Stomach (tissue), 19 donors: ENCODE measurements at places on chromosomes 5 and 9. TPM values are rescaled to one million over a fixed set of nuclear protein-coding genes. Genes with fewer than 3 reads are reported as not detected.

DNA sequence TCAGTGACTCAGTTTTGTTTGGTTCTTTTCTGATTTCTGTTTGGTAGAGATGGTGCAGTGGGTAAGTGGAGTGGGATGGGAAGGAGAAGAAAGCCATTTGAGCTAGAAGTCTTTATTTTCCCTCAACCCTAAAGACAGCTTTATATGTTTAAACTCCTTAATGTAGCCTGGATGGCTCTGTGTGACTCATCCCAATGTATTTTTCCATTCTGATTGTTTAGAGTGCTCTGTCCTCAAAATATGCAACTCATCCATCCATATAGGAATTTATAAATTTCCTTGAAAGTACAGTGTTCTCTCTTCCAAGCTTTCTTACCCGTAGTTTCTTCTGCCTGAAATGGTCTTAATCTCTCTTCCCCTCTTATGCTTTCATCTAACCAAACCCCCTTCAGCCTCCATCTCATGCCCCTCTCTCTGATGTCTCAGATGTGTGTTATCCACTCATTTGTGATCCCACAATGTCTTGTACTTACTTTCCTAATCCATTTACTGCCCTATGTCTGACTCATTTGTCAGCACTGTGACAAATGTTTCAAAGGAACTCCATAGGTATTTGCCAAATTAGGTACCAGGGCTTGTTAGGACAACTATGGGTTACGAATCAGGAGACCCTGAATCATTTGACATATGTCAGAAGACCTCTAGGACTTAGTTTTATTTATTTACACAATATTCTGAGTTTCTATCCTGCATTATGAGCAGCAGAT, 217.5 kb upstream of the SGCD start:
- no peaks in the 10 kb centered on the region for H3K36me3 ChIP-seq
- no peak for DNase-seq
- no peaks in the 10 kb centered on the region for H3K4me1 ChIP-seq
- H3K27ac ChIP-seq: no peak overlapping the region

- H3K36me3 ChIP-seq: no peaks in the 10 kb centered on the region
- peak overlapping the region; percentile 67 for H3K27ac ChIP-seq
- H3K4me3 ChIP-seq: no peak overlapping the region
- H3K4me1 ChIP-seq: peaks cover 6% of the 10 kb centered on the region
- DNase-seq: peak; percentile 39
Measured at GRCh38 chr9:107389617-107390071, 99.9 kb downstream of the KLF4 start.

DNA sequence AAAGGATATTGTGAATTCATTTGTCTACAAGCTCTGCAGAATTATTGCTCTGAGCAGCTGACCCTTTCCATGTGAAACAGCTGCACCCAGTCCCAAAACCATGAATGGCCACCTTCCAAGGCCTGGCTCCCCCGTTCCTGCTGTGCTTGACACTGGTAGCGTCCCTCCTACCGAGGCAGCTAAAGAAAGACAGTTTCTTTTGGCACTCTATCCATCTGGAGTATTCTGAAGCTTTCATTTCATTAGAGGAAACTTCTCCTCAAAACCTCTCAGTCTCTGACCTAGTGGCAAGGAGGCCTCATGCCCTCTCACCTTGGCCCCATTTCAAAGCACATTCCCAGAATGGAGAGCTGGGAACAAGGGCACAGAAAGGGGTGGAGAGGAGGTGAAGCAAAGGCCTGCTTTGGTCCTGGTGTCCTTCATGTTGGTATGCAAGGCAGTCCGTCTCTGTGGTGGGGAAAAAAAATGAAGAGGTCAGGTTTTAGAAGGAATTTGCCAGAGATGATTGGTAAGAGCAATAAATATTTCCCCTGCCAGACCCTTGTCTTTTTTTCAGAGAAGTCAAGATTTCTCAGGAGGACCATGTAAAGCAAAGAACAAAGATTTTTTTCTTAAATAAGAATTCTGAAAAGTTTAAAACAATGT, 232.0 kb downstream of the RFK start:
- peak overlapping the region; percentile 32 for H3K27ac ChIP-seq
- H3K4me3 ChIP-seq: no peak overlapping the region
- H3K27me3 ChIP-seq: no peaks in the 10 kb centered on the region
- peaks cover 5% of the 10 kb centered on the region for H3K36me3 ChIP-seq
- no peak for DNase-seq

The RAB3C gene
- 3.2 TPM for polyA plus RNA-seq

The C5orf58 gene
- polyA plus RNA-seq: not detected
